ENCODE measurements at places on chromosomes 6 and 20. TPM values are rescaled to one million over a fixed set of nuclear protein-coding genes. Genes with fewer than 3 reads are reported as not detected.

OR2H2 gene
- not detected for total RNA-seq

SSTR4 gene
- total RNA-seq, result 0.17 TPM

FOXQ1 gene
- total RNA-seq, result 4.8 TPM

TXLNB gene
- not detected for total RNA-seq

OXT gene
- not detected for total RNA-seq

ADGRF1 gene
- total RNA-seq, result 0.05 TPM

FLRT3 gene
- 1.7 TPM for total RNA-seq

FKBP1C gene
- total RNA-seq, result 2.2 TPM

ZNF341 gene
- total RNA-seq, result 5.7 TPM

MMUT gene
- 6.5 TPM for total RNA-seq

SGK2 gene
- total RNA-seq, result 7.2 TPM

KIF13A gene
- total RNA-seq, result 21.9 TPM

MICA gene
- total RNA-seq, result 27.8 TPM

TREML1 gene
- total RNA-seq, result not detected

HLA-DQA1 gene
- total RNA-seq, result not detected

RBM24 gene
- total RNA-seq, result 10.3 TPM

SRMS gene
- 0.18 TPM for total RNA-seq

TNXB gene
- 0.57 TPM for total RNA-seq

EEF1A2 gene
- 154 TPM for total RNA-seq

SIRPA gene
- total RNA-seq, result 30.1 TPM

LST1 gene
- not detected for total RNA-seq

TTLL9 gene
- total RNA-seq, result not detected

SCP2D1 gene
- not detected for total RNA-seq

ATRN gene
- total RNA-seq, result 19.2 TPM

PGK2 gene
- not detected for total RNA-seq

SCRT2 gene
- total RNA-seq, result not detected

HCK gene
- 0.14 TPM for total RNA-seq

SLC17A3 gene
- total RNA-seq, result 0.87 TPM

COL12A1 gene
- 6.4 TPM for total RNA-seq

NFATC2 gene
- total RNA-seq, result 9.2 TPM

ABHD16B gene
- total RNA-seq, result not detected

TOX2 gene
- 11.3 TPM for total RNA-seq

MYCT1 gene
- total RNA-seq, result 0.11 TPM

VSX1 gene
- 1.0 TPM for total RNA-seq

ADGRF4 gene
- 9.7 TPM for total RNA-seq

SLC17A2 gene
- not detected for total RNA-seq

SNAP25 gene
- total RNA-seq, result 20.3 TPM

SLC44A4 gene
- total RNA-seq, result 0.29 TPM

ZNF334 gene
- total RNA-seq, result not detected

DOK5 gene
- not detected for total RNA-seq

C2 gene
- total RNA-seq, result not detected

PLCB1 gene
- total RNA-seq, result 0.33 TPM

PI16 gene
- total RNA-seq, result not detected

VSTM2L gene
- 10.6 TPM for total RNA-seq

CNKSR3 gene
- 4.7 TPM for total RNA-seq
